Stimulated activated CD4-positive, alpha-beta T cell treated with anti-CD3 and anti-CD28 coated beads, Interleukin-2, amount 100 ng/mL, for 4 hours (primary cell): ENCODE measurements at places on chromosomes 4 and X.

DNA sequence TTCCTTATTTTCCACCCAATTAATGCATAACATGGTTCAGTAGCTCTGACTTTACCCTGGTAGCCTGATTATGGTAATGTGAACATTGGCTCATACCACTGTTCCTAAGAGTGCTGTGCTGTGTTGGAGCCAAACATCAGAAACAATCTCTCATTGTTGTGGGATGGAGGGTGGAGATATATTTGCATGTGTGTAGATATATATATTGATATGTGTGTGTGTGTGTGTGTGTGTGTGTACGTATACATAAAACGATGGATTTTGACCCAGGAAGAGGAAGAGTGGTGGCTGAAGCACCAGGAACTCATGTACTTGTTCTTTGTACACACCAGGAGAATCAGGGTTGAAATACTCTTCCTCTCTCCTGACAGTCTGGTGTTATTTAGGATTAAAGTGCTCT, 247.7 kb downstream of the IL15 start:
- no peak for DNase-seq

- peak; percentile 51 for DNase-seq
These were observed at the start of gene PRKX for GRCh38 chrX:3713225-3713936. Gene PRKX (minus strand): TSS chrX:3713649. CDS start chrX:3713253, 396 bp downstream.

DNA sequence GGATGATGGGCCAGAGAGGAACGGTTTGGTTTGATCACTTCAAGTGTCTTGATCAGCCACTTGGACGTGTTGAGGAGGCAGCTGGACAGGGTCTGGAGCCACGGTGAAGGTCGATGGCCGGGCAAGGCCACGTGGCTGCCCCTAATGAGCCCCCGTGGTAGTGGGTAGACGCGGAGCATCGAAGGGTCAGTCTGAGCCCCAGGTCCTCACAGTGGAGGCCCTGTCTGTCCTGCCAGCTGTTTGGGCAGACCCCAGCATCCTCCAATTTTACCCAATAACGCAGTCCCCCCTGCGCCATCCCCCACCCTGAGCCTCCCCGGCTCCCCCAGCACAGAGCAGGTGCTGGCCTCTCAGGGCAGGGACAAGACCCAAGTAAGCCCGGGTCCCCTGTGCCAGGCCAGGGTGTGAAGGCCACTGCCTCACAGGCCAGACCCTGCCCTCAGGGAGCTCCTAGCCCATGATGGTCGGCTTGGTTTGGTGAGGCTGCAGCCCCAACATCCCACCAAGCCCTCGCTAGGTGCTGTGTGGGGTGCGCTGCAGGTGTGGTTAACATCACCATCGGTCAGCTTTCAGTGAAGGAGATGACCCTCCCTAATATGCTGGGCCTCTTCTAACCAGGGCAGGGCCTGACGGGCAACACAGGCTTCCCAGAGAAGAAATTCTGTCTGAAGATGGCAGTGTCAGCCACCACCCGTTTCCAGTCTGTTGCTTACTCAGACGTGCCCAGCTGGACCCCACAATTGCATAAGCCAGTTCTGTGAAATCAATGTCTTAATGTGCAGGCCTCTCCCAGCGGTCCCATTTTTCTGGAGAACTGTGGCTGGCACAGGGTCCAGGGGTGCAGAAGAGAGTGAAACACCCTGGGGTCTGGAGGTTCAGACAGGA, 40.5 kb upstream of the NKX1-1 start:
- no peak for DNase-seq

DNA sequence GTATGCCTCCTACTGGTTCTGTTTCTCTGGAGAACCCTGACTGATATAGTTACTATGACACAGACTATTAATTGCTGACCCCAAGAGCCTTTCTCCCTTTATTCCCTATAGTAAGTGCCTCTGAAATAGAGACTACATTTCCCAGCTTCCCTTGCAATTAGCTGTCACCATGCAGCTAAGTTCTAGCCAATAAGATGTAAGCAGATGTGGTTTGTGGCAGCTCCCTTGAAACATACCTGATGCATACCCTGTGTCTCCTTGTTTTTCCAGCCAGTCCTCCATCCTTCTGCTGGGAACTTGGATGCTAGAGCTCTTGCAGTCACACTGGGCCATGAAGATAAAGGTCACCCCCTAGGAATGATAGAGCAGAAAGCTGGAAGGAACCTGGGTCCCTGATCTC, 9.7 kb upstream of the TMEM165 start:
- no peak for DNase-seq

DNA sequence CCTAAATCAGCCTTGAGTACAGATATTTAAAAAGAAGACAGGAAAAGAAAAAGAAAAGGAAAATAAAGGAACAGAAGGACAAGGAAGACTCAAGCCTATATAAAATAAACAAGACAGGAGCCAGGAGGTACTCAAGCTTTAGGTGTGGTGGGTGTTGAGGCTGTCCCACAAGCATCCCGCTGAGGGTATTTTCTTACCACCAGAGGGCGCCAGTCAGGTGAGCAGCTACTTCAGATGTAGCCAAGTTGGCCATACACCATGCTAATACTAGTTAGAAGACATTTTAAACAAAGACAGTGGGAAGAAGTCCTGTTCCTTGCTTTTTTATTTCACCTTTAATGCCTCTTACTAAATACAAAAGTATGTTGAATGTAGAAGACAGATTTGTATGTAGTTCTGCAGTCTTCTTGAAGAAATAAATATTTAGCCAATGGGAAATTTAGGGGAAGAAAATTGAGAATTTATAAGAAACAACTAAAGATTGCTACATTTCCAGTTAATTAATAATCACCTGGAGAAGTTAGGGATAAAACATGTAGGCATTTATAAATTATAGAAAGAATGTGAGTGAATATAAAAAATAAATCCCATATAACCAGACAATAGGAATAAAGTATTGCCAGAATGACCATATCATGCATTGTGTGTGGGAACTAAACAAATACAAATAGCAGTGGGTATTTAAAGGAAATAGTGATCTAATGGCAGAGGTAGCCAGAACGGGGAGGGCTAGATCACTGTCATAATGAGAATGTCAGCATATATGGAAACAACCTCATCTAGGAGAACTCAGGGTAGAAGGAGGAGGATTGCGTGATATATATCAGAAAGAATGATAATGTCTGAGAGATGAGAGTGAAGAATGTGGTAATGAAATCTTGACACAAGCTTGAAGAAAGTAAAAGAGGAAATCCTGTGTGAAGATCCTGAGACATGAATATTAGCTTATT, 71.0 kb downstream of the MTHFD2L start:
- peak; percentile 57 for DNase-seq

- no peak for DNase-seq
These were observed 597.2 kb downstream of the GALNTL6 start for GRCh38 chr4:172410363-172410762.
